Activated CD8-positive, alpha-beta memory T cell treated with anti-CD3 and anti-CD28 coated beads for 24 hours (primary cell): ENCODE measurements at places on chromosomes 11 and 22.

- DNase-seq, result peak; percentile 30
Observed at GRCh38 chr22:47784991-47785390, 1022.5 kb downstream of the TBC1D22A start.

DNA sequence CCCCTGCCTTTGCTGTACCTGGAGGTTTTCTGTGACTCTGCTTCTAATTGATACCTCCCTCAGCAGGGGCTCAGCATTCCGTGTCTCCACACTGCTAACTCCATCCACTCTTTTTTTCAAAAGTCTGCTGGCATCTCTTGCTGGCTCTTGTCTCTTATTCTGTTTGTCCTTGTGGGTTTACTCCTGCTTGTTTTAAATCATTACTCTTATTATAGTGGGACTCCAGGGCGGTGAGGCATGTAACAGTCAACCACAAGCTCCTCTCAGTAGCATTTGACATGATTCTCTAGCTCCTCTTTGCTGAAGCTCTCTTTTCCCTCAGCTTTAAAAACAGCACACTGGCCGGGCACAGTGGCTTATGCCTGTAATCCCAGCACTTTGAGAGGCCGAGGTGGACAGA lies 260.2 kb upstream of the NARS2 start:
- no peak for DNase-seq

- DNase-seq, result peak; percentile 17
Observed at GRCh38 chr11:67662142-67662834, 11.8 kb upstream of the ACY3 start.

- DNase-seq, result no peak
Observed at GRCh38 chr22:31923747-31924146, 20.6 kb upstream of the YWHAH start.

DNA sequence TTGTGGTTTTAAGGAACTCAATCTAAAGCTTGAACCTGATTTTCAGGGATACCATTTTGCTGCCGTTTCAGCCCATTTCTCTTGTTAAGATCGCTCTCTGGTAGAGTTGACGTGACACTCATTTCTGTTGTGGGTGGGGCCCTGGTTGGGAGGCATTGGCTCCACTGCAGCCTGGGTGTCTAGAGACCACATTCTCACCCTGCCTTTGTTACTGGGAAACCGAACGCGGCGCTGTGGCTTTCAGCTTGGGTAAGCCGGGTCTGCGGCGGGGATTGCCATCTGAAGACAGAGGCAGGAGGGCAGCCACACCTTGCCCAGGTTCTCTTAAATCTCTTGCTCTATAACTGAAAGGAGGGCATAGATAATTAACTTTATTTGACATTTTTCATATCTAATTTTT lies 3.2 kb downstream of the EHF start:
- no peak for DNase-seq

- DNase-seq, result no peak
Observed at GRCh38 chr22:35835998-35836691, 118.5 kb downstream of the APOL5 start.

DNA sequence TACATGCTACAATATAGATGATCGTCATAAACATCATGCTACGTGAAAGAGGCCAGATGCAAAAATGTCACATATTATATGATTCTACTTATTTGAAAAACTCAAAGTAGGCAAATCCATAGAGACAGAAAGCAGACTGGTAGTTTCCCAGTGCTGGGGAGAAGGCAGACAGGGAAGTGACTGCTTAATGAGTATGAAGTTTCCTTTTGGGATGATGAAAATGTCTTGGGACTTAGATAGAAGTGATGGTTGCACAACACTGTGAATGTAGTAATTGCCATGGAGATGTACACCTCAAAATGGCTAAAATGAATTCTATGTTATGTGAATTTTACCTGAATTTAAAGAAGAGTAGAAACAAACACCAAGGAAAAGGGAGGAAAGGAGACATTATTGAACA lies 45.2 kb upstream of the EHF start:
- DNase-seq, result no peak

GRCh38 chr22:42074846-42075676 lies 1.0 kb downstream of the PHETA2 start:
- peak; percentile 43 for DNase-seq

GRCh38 chr11:19753451-19754106 lies 40.9 kb downstream of the NAV2 start:
- no peak for DNase-seq

DNA sequence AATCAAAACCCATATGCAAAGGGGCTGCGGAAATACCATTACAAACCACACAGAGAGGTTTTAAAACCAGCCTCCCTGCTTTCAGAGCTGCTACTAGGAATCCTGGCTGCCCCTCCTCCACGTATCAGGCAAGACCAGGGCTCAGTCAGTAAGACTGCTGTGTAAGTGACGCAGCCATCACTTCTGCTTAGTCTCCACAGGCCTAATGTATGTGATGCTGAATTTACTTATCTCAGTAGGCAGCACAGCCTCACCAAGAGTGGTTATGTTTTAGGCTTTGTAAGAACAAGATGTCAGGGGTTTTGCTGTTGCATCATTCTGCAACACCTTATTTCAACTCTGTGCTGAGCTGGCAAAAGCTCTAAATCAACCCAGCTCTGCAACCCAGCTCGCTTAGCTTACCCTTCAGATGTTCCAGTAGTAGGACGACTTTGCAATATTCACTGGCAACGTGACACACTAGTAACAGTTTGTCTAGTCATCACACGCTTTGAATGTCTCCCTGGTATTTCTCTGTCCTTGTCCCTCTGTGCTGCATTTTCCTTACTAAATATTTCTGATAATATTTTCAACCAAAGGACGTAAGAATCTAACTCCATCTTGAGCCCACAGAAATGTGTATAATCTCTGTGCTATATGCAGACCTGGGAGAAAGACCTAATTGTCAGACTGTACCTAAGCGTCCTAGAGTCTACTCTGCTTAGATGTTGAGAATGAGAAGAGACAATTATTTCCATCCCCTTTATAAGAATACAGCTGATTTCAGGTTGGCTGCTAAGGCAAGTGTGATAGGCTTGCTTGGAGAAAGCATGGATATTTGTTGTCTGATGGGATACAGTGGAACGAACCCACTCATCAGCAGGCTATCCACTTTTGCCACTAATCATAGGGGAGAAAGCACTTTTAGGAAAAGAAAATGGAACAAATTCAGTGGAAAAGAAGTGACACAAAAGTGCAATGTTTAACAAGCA lies 72.2 kb downstream of the LARGE2 start:
- DNase-seq, result no peak

DNA sequence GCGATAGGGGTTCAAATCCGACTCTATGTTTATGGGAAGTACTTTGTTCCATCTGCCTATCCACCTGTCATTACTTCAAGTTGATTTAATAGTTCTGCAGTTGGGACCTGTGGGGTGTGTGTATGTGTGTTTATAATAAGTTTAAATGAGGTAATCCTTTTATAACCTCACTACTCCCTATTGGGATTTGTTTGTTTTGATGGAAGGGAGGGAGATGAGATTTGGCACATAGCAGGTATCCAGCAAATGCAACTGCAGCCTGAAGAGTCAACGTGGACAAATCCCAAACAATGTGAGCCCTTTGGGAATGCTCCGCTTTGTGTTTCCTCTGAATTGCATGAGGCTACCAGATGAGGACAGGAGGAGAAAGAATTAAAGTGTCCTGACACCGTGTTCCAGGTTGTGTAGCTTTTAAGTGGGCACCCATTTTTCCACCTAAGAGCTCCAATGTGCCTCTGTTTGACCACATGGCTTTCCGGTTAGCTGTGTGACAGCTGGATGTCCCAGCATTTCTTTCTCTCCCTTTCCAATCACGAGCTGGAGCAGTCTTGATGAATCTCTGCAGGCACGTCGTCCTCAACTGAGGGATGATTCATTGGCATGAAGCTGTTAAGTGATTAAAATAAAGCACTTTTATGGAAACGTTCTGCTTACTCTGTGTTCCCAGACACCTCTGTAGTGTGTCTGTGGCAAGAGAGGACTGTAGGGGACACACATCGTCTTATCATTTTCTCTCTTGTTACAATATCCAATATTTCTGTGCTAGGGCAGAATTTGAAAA lies 610.7 kb downstream of the NTM start:
- DNase-seq, result no peak

DNA sequence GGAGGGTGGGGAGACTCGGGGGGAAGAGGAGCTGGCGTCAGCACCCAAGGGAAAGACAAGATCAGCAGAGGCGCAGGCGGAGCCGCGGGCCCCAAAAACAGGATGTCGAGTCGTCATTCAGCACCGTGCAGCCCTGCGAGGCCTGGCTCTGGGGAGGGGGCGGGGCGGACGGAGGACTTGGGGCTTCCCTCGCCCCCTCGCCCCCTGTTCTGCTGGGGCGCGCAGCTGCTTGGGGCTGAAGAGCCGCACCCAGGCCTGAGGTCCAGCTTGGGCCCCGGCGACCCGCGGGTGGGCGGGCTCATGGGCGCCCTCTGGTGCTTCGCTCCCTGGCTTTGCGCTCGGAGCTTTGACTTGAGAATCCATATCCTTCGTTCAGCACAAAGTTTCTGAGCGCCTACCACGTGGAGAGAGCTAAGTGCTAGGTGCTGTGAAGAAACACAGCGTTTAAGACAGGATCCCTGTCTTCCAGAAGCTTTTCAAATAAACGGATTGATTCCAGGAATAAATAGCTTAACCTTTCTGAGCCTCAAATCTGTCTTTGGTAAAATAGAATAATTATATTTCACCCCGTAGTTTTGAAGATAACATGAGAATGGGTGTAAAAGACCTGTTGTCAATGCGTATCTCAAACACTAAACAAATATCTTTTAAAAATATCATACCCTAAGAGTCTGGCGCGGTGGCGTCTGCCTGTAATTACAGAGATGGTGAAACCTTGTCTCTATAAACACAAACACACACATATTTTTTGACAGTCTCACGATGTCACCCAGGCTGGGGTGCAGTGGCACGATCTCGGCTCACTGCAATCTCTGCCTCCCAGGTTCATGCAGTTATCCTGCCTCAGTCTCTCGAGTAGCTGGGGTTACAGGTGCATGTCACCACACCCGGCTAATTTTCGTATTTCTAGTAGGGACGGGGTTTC lies 929 bp upstream of the RHOG start:
- peak; percentile 96 for DNase-seq

DNA sequence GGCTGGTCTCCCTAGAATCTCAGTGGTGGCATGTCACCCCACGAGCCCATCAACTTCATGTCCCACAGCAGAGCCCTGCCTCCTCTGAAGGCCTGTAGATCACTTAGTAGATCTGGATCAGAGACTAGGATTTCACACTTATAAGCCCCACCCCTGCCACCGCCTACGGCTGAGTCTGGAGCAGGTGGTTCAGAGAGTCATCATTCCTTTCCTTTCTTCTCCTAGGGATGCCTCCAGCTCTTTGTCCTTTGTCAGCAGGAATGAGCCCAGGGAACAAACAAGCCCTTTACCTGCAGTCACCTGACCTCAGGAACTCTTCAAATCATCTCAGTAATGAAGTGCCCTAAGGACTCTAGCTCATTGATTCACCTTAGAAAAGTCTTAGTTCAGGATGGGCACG lies 37.8 kb downstream of the SCGB1A1 start:
- no peak for DNase-seq

DNA sequence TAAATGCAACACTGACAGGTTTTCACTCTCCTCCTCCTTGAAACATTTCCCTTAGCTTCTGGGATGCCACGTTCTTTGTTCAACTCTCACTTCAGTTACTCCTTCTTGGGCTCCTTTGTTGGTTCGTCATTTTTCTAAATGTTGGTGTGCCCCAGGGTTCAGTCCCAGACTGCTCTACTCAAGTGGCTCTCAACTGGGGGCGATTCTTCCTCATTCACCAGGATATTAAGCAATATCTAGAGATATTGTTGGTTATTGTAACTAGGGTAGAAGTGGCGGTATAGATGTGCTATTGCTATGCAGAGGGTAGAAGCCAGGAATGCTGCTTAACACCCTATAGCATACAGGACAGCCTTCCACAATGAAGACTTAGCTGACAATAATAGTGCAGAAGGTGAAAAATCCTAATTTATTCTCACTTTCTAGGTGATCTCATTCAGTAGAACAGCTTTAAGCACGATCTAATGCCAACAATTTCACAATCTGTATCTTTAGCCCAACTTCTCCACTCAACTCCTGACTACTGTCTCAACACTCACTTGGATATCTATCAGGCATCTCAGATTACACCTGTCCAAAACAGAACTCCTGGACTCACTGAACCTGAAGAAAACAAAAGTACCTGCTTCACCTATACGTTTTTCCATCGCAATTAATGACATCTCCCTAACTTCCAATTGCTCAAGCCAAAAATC lies 4.6 kb downstream of the NUP160 start:
- peak; percentile 21 for DNase-seq
